Renal cortex interstitium (tissue), 15 donors: ENCODE measurements at places on chromosomes 5 and 9. TPM values are rescaled to one million over a fixed set of nuclear protein-coding genes. Genes with fewer than 3 reads are reported as not detected.

Gene CCDC171
- polyA plus RNA-seq: 5.1 TPM

Gene TMEM232
- 8.3 TPM for polyA plus RNA-seq

Gene SLC36A2
- 7.8 TPM for polyA plus RNA-seq

Gene MED7
- 21.9 TPM for polyA plus RNA-seq

Gene CD74
- polyA plus RNA-seq: 259 TPM

Gene GARIN3
- not detected for polyA plus RNA-seq

Gene SIL1
- 53.7 TPM for polyA plus RNA-seq

Gene ZBTB34
- 19.8 TPM for polyA plus RNA-seq

Gene ZDHHC11
- polyA plus RNA-seq: 11.8 TPM

Gene CAMLG
- polyA plus RNA-seq: 61.9 TPM

Gene PCDHGB7
- polyA plus RNA-seq: 16.6 TPM

Gene IL31RA
- 0.06 TPM for polyA plus RNA-seq

Gene ARID3C
- not detected for polyA plus RNA-seq

Gene LEAP2
- polyA plus RNA-seq: 2.5 TPM

Gene LPAR1
- polyA plus RNA-seq: 24.6 TPM

Gene SLC34A3
- polyA plus RNA-seq: 13.8 TPM

Gene SLC36A3
- polyA plus RNA-seq: not detected

Gene FAM169A
- polyA plus RNA-seq: 18.1 TPM

Gene ELP1
- 44.8 TPM for polyA plus RNA-seq

Gene TMEFF1
- polyA plus RNA-seq: 7.4 TPM

Gene OCLN
- polyA plus RNA-seq: 43.2 TPM

Gene PTBP3
- polyA plus RNA-seq: 116 TPM

Gene QRFP
- 0.57 TPM for polyA plus RNA-seq

Gene CNTFR
- 29.9 TPM for polyA plus RNA-seq

Gene OR13J1
- 0.11 TPM for polyA plus RNA-seq

Gene TAF11L5
- not detected for polyA plus RNA-seq

Gene DRD1
- not detected for polyA plus RNA-seq

Gene UGT3A1
- 94.7 TPM for polyA plus RNA-seq

Gene KIF20A
- 49.9 TPM for polyA plus RNA-seq

Gene TRPM6
- 1.4 TPM for polyA plus RNA-seq

Gene SPINK7
- polyA plus RNA-seq: not detected
